Camera-type eye (tissue), 1 donor: ENCODE measurements at places on chromosomes 4 and X. TPM values are rescaled to one million over a fixed set of nuclear protein-coding genes. Genes with fewer than 3 reads are reported as not detected.

The PRRG1 gene
- total RNA-seq = 17.5 TPM

The USP17L30 gene
- total RNA-seq = not detected

The GIMD1 gene
- 0.49 TPM for total RNA-seq

The MTTP gene
- 1.6 TPM for total RNA-seq

The ZNF157 gene
- total RNA-seq = 2.6 TPM

The NEXMIF gene
- total RNA-seq = 13.9 TPM

The MAGEE2 gene
- total RNA-seq = 1.5 TPM

The RASSF6 gene
- total RNA-seq = 4.2 TPM

The SLC2A9 gene
- 6.4 TPM for total RNA-seq

The SPANXA2 gene
- total RNA-seq = not detected

The SLC38A5 gene
- 103 TPM for total RNA-seq
